ENCODE measurements at places on chromosomes 16 and 17.

GRCh38 chr17:79803997-79804855 lies 7.3 kb upstream of the CBX8 start:
- peak; percentile 47 for DNase-seq

DNA sequence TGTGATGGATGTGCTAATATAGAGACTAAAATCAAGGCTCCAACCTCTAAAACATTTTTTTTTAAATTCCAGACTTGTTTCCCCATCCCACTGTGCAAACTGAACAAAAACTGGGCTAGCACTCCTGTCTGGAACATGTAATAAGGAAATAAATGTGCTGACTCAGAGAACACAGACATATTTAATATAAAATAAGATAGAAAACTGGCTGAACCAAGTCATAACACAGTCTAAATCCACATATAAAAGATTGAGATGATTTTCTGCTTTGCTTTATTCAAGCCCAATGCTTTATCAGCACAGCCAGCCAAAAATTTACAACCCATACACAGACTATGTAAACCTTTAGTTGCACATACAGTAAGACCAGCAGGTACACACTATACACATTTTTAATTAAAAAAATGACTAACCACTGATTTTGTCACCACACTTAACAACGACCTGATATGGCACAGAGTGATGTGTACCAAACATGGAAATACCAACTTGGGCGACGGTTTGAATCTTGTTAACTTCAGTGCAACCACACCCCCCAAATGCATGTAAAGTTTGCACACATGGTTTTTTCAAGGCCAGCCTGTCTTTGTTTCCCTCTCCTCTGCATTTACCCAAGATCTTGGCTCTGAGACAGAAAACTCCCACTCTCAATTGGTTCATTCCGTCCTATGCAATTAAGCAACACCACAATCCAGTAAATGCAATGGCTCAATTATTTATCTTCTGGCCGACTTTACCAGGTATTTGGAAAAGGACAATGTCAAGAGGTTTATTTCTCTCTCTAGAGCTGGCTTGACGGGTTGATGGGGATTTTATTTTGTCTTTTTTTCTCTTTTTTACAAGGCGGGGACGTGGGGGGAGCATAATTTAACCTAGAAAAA lies 1.2 kb downstream of the STAT3 start:
- no peak for DNase-seq

GRCh38 chr17:18315562-18315922 lies 449 bp downstream of the SMCR8 start:
- DNase-seq = no peak

- no peak for DNase-seq
These were observed 21.5 kb downstream of the EPOP start for GRCh38 chr17:38653230-38653629.

DNA sequence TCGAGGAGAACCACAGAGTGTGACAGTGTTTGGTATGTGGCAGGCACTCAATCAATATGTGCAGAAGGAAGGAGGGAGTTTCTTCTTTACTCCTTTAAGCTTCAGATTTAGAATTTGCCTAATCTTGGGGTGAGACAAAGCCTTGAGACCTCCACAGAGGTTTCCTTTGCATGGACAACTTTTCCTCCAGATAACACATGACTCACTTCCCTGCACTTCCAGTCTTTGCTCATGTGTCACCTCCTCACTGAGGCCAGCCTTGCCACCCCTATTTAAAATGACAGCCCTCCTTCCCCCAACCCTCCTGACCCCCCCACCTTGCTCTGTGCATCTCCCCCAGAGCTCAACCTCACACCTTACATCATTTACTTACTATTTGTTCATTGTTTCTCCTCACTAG lies 17.4 kb upstream of the NOS2 start:
- no peak for DNase-seq

DNA sequence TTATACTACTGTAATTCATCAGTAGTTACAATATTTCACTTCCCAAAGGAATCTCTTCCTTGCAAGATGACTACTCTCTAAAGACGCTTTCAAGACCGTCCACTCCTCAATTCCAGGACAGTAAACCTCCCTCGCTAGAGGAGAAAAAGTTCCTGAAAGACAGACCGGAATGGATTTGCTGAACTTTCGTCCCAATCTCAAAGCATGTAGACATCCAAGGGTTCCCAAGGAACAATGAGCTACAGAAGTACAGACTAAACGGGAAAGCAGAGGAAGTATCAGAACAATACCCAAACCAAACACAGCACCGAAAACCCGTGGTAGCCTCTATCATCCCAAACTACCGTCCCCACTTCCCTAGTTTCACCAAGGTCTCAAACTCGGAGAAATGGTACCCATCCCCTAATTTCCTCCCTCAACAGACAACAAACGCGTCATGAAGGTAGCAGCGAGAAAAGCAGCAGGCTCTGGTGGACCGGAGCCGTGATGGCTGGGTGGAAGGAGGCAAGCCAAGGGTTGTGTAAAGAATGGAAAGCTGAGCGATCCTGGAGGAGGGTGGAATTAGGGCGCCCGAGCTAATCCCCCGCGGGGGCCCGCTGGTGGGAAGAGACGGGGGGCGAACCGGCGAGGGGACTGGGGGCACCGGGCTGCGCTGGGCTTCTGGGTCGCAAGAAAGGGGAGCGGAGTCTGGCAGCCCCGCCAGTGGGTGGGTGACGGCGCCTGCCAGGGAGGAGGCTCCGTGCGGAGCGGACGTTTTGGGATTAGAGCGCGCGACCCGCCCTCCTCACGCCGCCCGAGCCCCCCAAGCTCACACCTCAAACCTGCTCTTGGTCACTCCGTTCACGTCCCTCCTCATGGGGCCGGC lies 647 bp downstream of the FBXL20 start:
- no peak for DNase-seq

DNA sequence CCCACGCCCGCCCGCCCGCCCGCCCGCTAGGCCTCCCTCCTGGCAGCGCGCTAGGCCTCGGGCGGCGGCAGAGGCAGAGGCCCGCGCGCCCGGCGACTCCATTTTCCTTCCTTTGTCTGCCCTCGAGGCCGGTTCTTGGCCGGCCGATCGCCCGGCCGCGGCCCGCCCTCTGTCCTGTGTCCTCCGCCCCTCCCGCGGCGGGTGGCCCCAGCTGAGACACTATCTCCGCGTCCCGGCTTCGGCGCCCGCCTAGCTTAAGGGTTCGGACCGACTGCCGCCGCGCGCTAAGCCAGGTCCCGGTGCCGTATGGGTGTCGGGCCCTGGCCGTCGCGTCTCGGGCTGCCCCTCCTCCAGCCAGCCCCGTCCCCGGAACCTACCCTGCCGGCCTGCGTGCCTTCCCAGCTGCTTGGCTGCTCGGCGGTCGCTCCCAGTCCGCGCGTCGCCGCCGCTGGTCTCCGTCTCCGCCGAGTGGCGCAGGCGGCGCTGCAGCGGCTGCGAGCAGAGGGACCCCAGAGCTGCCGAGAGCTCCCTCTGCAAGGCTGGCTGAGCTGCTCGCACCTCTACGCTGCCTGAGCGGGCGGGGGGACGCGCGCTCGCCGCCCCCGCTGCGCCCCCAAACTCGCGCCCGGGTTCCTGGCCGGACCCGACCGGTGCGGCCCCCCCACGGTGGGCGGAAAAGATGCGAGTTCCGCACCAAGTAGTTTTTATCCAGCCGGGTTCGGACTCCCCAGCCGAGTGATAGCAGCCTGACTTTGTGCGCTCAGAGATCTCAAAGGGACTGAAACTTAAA lies 787 bp downstream of the CTCF start:
- peak; percentile 21 for DNase-seq

GRCh38 chr17:48569674-48570324 lies 8.4 kb downstream of the HOXB4 start:
- no peak for DNase-seq

DNA sequence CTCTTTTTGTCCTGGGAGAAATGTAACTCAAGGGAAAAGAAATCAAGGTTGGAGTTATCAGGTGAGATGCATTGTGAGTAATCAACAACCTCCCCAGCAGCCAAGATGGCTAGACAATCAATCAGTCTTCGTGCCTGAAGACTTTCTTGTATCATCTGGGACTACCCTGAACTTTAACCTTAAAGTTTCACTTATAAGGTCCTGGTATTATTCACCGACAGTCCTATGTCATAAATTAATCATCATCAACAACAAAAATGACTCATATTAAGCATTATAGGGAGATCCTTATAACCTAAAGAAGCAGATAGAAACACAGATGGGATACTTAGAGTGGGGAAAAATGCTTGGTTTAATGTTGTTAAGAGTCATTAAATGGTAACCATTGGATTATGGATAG lies 7.7 kb upstream of the TEKT3 start:
- no peak for DNase-seq

DNA sequence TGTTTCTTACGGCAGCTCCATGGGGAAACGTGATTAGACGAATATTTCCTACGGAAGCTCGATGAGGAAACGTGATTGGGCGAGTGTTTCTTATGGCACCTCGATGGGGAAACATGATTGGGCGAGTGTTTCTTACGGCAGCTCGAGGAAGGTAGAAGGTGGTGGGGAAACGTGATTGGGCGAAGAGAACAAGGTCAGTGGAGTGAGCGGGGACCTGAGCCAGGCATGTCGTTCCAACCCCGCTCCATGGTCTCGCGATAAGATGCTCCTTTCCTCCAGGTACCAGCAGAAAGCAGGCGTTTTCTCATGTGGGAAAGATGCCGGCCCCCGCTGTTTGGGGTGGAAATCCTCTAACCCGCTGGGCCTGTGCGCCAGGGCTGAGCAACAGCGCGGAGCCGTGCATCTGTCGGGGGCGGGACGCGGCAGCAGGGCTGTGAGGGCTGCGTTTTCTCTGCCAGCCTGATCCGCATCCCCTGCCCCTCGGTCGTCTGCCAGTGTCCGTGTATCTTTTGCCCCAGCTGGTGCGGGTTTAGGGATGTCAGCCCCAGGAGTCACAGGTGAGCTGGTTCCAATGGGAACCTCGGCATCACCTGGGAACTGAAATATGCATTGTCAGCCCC lies 25.6 kb upstream of the DOC2B start:
- no peak for DNase-seq

DNA sequence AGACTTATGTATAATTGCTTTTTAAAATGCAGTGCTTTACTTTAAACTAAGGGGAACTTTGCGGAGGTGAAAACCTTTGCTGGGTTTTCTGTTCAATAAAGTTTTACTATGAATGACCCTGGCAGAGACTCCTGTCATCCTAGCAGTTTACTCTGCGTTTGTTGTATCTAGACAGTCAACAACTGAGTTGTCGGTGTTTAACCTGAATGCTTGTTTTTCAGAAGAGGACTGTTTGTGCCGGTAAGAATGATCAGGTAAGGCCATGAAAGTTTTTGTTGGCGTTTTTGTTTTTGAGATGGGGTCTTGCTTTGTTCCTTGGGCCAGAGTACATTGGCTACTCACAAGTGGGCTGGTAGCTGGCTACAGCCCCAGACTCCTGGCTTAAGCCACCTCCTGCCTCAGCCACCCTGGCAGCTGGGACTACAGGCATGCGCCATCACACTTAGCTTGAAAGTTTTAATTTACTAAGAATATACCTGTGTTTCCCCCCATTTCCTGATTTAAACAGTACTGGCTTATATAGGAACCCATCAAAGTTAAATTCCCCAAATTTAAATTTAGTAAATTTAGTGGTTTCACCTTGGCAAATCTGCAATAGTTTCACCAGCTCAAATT lies 11.9 kb downstream of the HERPUD1 start:
- no peak for DNase-seq

DNA sequence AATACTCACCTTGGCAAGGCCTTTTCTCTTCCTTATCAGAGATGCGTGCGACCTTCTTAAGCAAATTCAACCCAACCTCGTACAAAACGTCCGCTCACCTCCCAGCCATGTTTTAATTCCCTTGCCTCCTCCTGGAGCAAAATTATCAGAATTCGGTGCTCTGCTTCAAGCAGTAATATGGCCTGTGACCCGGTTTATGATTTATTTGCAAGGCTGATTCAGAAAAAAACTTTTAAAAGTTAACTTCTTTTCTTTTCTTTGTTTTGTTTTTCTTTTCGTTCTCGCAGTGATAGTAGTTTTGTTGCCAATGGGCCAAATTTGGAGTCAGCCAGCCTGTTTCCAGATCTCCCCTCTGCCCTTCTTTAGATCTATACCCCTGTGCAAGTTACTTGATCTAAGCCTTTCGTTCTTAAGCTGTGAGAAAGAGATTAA lies at the start of gene PHLPP2:
Gene PHLPP2 (minus strand): TSS at position 382 of the 432 bp plus-strand sequence. CDS start 9,906 bp downstream, outside the sequence.
- no peak for DNase-seq

DNA sequence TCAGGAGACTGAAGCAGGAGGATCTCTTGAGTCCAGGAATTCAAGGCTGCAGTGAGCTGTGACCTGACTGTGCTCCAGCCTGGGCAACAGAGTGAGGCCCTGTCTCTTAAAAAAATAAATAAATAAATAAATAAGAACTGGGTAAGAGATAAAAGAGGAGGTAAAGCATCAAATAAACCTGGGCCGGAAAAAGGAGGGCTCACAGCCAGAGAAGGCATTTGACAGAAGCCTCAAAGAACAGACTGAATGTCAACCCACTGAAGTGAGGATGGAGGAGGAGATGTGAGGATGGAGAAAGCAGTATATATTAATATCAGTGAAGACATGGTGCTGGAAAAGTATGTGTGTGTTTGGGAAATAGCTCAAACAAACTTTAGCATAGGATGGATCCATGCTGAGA lies 6.1 kb downstream of the NOG start:
- DNase-seq = no peak

GRCh38 chr17:28623696-28624095 lies 9.7 kb upstream of the RSKR start:
- no peak for DNase-seq

GRCh38 chr17:81164371-81165245 lies 699 bp upstream of the PVALEF start:
- DNase-seq = no peak

- no peak for DNase-seq
These were observed 170.5 kb upstream of the MPHOSPH6 start for GRCh38 chr16:82340531-82340930.

- DNase-seq = no peak
These were observed 11.4 kb downstream of the SPNS2 start for GRCh38 chr17:4509923-4510617.

DNA sequence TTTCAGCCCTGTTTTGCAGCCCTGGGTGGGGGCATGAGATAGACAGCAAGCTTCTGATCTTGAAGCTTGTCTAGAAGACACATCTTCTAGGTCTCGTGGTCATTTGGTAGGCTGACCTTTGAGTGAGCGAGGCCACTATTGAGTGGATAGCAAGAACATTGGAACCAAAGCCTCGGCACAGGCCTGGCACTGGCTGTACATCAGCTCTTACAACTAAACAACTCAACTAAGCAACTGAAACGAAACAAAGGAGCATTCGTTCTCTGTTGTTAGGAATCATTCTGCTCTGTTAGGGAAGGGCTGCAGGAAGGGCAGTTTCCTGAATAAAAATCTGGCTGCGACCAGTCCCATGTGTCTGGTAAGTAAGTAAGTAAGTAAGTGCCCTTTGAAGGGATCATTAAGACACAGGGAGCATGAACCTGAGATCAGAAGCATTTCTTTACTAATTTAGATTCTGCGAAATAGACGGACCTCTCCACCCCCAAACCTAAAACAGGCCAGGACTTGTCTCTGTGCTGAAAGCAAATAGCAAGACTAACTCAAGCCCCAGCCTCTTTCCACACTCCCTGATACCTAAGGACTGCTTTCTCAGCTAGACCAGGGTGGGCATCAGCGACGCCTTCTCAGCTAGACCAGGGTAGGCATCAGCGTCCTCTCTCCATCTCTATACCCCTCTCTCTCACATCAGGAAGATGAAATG lies 22.7 kb downstream of the CYB561 start:
- no peak for DNase-seq
